ENCODE measurements at places on chromosomes 7 and 10.

DNA sequence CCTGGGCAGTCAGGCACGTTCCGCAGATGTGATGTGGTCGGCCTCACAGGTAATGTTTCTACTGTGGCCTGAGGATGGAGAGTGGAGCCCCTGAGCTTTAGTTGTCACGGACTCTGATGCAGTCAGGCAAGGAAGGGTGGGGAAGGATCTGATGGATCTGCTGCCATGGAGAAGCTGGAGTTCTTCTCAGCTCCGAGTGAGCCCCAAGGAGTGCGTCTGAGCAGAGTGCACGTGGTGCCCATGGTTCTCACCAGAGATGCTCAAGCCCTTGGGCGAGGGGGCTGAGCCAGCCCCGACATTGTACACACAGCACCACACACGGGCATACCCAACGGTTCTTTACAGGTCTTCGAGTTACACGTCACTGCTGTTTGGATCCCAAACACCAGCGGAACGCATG, 192.5 kb downstream of the EBF3 start:
- peak; percentile 3 for DNase-seq

DNA sequence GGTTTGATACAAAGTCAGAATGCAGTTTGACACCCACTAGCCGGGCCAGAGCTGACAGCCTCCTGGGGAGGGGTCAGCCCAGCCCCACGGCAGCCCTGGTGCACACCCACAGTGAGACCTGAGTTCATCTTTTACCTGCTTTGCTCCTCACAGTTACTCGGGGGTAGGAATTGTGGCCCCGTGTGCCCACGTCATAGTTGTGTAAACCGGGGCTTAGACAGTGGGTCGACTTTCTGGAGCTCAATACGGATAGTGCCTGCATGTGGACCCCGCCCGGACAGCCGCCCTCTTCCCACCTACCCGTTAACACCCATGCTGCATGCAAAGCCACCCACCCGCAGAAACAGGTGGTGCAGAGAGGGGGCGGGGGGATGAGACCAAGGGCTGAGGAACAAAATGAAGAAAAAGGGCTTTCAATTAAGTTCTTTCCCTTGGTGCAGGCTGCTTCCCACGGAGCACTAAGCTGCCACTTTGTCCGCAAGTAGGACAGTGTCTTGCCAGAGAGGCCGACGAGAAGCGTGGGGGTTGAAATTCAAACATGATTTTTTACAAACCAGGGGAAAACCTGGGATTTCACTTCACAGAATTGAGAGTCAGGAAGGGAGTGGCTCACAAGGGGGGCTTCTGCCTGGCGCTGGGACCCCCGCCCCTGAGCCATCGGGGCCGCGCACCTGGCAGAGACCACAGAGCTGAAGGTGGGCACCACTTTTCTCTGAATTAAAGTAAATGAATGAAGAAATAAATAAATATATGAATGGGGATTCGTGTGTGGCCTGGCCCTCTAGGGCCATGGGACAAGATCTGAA, 24.6 kb upstream of the FOXL3 start:
- no peak for DNase-seq

GRCh38 chr7:95843286-95843685, 70.9 kb downstream of the DYNC1I1 start:
- DNase-seq, result no peak

DNA sequence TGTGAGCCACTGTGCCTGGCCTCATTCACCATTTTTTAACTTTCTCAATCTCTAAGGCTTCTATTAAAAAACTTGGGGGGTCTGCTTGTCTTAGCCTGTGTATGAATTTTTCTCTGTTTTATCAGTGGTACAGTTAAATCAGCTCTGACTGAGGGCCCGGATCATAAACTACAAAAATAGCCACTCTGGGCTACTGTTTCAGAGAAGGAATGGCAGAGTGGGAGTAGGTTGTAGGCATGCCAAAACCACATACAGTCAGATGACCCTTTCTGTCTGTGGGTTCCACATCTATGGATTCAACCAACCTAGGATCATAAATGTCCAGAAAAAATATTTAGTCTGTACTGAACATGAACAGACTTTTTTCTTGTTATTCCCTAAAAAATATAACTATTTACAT, 21.3 kb downstream of the TBC1D12 start:
- no peak for DNase-seq

DNA sequence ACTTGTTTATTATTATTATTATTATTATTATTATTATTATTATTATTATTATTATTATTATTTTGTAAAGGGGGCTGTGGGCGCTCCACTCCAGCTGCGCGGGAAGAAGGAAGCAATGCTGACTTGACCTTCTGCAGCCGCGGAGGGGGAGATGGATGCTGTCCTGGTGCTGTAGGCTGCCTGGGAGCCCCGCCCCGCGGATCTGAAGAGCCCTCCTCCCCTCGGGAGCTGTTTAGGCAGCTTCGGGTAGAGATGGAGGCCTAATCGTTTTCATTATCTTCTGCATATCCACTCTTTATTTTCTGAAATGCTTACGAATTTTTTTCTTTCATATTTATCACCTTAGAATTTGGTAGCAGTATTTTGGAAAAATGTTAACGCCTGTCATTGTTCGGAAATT, 101.2 kb upstream of the KLF6 start:
- DNase-seq, result no peak

GRCh38 chr10:33114451-33114952, 156.5 kb upstream of the ITGB1 start:
- no peak for DNase-seq

- DNase-seq, result no peak
Observed at GRCh38 chr10:93751832-93752231, 5.9 kb upstream of the LGI1 start.

GRCh38 chr7:100126239-100126930, 382 bp upstream of the MBLAC1 start:
- DNase-seq, result no peak

- DNase-seq, result no peak
Observed at GRCh38 chr10:53022611-53023088, 250.1 kb upstream of the MBL2 start.

DNA sequence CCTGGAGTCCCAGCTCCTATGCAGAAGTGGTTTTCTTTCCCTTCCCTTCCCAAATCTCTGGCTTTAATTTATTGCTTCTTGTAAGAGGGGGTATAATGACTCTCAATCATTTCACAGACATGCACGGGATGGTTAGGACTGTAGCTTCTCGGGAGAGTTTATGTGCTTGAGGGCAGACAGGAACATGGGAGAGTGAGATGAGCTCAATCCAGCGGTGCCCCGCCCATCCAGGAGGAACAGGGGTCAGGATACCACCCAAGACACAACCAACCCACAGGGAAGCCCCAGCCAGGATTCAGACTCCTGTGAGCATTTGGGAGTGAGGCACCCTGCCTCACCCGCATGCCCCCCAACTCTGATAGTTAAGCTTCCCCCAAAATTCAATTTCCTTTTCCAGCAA, 33.7 kb upstream of the GATAD1 start:
- DNase-seq, result no peak
